ENCODE measurements at places on chromosomes 4 and X.

DNA sequence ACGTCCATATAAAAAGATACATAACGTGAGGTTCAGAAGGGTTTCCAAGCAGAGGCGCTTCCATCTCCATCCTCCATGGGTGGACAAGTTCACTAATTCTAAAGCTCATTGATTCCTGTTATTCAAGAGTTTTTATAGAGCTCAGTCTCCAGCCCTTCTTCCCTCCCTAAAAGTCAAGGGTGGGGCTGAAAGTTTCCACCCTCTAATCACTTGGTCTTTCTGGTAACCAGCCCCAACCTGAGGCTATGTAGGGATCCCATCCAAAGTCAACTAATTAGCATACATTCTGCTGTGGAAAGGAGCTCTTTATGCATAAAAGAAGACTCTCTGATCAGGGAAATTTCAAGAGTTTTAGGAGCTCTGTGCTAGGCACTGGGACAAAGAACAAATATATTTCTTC, 46.9 kb upstream of the VEGFC start:
- no peak for DNase-seq

DNA sequence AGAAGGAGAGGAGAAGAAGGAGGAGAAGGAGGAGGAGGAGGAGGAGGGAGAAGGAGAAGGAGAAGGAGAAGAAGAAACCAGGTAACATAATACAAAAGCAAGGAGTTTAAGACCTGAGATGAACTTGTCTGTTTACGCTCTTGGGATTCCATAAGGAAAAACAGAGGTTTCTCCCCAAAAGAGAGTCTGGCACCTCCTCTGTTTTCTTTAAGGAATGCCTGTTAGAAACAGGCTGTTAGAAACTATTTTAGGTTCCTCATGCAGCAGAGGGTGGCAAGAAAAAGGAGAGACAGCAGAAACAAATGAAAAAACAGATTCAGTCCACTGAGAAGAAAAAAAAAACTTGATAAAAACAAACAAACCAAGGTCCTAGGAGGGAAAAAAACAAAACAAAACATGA, 10.3 kb upstream of the FHDC1 start:
- no peak for DNase-seq

DNA sequence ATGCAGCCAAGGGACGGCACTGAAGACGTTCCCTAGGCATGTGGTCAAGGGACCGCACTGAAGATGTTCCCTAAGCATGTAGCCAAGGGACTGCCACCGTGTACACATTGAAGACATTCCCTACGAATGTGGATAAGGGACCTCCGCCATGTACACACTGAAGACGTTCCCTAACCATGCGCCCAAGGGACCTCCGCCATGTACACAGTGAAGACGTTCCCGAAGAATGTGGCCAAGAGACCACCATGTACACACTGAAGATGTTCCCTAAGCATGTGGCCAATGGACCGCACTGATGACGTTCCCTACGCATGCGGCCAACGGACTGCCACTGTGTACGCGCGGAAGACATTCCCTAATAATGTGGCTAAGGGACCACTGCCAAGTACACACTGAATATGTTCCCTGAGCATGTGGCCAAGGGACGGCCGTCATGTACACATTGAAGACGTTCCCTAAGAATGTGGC, 48.4 kb downstream of the DHRSX start:
- DNase-seq = no peak

- DNase-seq = no peak
Measured at GRCh38 chrX:122501652-122502051, 682.4 kb upstream of the GRIA3 start.

DNA sequence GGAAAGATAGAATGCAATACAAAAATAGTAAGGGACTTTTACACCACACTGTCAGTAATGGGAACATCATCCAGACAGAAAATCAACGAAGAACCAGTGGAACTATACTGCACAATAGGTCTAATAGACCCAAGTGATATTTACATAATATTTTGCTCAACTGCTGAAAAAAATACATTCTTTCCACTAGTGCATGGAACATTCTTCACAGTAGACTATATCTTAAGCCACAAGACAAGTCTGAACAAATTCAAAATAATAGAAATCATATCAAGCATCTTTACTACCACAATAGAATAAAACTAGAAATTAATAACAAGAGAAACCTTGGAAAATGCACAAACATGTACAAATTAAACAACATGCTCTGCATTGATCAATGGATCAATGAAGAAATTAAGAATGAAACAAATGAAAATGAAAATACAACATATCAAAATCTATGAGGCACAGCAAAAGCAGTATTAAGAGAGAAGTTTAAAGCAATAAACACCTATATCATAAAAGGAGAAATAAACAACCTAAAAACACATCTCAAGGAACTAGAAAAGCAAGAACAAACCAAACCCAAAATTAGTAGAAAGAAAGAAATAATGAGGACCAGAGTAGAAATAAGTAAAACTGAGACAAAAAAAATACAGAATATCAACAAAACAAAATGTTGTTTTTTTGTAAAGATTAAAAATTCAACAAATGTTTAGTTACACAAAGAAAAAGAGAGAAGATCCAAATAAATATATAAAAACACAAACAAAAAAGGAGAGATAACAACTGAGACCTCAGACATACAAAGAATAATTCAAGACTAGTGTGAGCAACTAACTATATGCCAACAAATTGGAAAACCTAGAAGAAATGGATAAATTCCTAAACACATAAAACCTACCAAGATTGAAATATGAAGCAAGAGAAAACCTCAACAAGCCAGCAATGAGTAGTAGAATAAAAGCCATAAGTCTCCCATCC, 51.5 kb upstream of the ANTXR2 start:
- DNase-seq = no peak

DNA sequence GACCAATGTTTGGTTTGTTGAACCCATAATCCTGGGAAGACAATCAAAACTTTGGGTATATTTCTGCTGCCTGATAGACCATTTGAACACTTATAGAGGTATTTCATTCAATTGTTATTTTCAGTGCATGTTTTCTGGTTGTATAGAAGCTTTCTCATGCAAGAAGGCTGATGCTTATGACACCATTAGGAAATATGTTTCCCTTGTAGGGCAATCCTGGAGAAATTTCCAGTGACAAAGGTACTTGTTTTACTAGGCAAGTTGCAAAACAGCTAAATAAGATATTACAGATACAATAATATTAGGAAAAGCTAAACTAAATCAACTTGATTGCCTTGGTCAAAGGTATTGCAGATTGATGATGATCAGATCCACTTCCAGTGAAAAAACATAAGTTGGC, 32.8 kb upstream of the FGF2 start:
- DNase-seq = no peak

DNA sequence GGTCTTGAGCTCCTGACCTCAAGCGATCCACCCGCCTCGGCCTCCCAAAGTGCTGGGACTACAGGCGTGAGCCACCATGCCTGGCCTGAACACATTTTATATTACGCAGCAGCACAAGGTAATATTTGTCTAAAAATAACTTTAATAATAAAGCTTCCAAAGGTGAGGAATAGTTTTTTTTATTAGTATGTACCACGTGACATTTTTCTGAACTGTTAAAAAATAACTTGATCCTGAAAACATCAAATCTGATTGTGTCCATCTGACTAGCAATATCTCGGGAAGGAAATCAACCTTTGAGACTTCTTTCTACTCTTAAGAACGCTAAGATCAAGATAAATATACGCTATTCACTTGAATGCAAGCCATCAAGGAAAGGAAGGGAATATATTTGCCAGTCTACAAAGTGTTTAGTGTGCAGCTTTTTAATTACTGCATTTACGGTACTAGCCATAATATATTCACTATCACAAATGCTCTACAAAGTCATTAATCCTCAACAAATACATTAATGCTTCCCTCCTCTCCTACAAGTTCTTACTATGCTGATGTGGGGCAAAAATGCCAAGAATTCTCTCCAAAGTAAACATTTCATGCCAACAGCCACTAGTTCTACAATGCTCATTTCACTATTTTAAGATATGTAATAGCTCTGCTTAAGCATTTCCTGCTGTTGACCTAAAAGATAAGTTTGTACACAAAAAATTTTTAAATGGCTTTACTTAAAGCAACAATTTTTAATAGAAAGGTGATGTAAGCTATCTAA, 143.6 kb downstream of the APBB2 start:
- no peak for DNase-seq

- DNase-seq = no peak
Measured at GRCh38 chrX:110327336-110327735, 9.5 kb upstream of the AMMECR1 start.

GRCh38 chrX:152735860-152736511, 2.4 kb downstream of the MAGEA12 start:
- DNase-seq = no peak

- no peak for DNase-seq
Measured at GRCh38 chr4:107774681-107775080, 50.1 kb upstream of the SGMS2 start.

- DNase-seq = no peak
Measured at GRCh38 chr4:95000076-95000648, 242.4 kb downstream of the BMPR1B start.

DNA sequence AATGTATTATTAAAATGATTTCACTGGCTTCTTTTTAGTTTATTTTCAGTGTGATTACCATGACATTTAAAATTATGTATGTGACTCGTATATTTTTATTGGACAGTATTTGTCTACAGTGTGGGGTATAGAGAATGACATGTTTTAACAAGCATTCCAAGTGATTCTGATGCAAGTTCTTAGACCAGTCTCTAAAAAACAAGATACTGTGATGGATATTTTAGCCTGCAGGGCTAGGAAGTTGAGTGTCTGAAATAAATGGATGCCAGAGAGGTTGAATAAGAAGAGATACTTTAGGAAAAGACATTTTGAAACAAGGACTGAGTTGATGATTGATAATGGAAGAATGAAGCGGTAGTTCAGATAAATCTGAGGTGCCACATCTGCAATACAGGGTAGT, 3.5 kb upstream of the MAD2L1 start:
- no peak for DNase-seq

GRCh38 chr4:2070421-2071251, 11.5 kb downstream of the NAT8L start:
- no peak for DNase-seq

- DNase-seq = no peak
Measured at GRCh38 chr4:80434238-80434637, 98.7 kb downstream of the CFAP299 start.

Measured in stimulated activated CD8-positive, alpha-beta memory T cell treated with anti-CD3 and anti-CD28 coated beads, Interleukin-4, amount 100 ng/mL, for 4 hours (primary cell).